ENCODE measurements at places on chromosomes 7 and 10.

DNA sequence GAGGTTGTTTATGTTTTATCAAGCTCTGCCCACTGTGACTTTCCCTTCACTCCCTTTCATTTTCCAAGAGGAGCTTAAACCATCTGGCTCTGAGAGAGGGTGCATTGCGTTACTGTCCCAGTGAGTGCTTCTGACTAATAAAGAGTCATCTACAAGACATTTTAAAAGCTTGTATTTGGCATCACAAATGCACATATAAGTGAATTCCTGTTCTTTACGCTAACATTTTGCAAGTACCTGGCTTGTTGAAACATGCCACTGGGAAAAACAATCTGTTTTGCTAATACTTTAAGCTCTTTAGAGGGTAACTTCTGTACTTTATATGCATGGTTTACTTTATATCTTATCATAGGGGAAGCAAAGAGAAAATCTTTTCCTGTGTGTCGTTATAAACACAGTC lies 534.6 kb upstream of the POM121L12 start:
- no peak for DNase-seq

- no peak for DNase-seq
These were observed 23.9 kb downstream of the KLF6 start for GRCh38 chr10:3761021-3761686.

DNA sequence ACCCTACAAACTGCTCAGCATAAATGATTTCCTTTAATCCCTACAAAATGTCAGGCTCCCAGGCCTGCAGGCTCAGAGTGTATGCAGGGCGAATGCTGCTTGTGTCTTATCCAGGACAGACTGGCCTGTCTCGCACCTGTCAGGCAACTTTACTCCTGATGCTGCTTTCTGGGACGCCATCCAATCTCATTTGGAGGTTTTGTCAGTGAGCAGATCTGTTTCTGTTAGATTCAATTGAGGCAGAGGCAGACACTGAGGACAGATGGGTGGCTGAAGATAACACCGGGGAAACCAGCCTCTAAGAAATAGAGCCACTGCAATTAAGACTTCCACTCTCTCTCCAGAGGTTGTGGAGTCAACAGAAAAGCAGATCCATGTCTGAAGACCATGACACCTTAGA lies 115.6 kb downstream of the DPP6 start:
- no peak for DNase-seq

DNA sequence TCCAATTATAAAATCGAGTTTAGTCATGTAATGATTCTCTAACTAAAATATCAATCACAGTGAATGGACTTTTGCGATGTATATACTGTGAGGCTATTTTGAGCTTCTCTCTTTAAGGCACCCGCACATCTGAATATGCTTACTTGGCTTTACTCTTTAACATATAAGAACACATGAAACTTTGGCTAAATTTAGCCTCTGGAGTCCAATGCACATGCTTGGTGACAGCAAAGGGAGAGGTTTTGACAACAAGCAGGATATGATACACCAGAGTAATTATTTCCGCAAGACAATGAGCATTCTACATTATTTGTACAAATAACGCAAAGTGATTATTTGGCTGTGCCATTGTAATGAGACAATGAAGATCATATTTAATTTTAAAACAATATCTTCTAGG lies 72.4 kb downstream of the ARID5B start:
- no peak for DNase-seq

DNA sequence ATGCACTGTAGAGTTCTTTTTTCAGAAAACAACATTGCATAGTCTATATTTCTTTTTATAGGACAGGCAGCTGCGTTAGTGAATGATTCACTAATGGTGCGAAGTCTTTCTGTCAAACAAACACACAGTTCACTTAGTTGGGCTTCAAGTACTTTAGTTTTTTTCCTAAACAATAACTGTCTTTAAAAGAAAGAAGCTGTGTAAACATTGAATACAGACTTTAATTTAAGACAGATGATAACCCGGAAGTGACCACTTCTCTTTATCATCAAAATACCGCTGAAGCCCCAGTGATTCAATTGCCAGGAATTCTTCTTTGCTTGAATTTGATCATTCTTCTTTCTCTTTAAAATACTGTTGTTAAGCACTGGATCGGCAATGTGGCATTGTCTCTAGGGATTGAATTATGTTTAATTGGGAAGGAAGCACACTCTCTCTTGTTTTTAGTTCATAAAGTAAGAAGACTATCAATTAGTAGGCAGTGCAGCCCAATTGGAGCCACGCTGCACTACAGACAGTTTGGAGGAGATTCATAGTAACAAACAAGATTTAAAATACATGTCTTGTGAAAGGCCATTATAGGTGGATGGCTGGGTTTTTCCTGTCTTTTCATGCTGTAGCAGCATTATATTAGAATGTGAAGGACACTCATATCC lies 30.4 kb downstream of the CNTNAP2 start:
- DNase-seq, result no peak

- no peak for DNase-seq
These were observed 81.9 kb downstream of the EGFR start for GRCh38 chr7:55100544-55101327.

- DNase-seq, result no peak
These were observed 381.8 kb downstream of the PHF14 start for GRCh38 chr7:11355399-11356005.

DNA sequence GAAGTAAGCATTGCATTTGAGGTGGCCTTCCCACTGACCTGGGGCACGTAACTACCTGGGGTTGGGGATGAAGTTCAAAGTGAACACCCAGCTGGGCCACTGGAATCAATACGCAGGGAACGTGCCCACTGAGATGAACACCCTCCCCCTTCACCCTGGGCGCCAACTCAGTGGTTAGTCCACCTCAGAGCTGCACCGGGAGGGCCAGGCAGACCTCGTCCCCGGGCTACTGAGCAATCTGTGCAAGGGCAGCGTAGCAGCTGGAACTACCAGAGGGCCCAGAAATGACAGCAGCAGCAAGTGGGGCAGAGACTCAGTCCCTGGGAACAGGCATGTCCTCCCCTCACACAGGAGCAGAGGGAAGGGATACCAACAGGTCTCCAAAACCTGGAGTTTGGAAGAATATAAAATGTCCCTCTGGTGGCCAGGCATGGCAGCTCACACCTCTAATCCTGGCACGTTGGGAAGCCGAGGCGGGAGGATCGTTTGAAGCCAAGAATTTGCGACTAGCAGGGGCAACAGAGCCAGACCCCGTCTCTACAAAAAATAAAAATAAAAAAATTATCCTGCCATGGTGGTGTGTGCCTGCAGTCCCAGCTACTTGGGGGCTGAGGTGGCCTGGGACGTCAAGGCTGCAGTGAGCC lies 143.9 kb downstream of the SH3PXD2A start:
- DNase-seq, result no peak

DNA sequence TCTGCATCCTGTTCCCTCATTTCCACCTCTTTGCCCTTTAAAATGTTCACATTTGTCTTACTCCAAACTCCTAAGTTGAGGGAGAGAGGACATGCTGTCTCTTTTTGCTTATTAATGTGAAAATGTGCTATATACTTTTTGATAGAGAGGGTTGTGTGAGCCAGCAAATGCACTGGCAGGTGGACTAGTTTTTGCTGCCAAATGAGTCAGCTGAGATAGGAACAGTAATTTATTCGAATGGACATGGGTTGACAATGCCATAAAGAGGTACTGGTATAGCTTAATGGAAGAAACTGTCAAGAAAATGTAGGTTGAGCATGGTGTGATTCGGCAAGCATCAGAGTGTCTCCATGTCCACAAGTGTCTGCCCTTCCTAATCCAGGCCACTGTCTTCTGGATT lies 9.2 kb upstream of the TRUB1 start:
- no peak for DNase-seq

DNA sequence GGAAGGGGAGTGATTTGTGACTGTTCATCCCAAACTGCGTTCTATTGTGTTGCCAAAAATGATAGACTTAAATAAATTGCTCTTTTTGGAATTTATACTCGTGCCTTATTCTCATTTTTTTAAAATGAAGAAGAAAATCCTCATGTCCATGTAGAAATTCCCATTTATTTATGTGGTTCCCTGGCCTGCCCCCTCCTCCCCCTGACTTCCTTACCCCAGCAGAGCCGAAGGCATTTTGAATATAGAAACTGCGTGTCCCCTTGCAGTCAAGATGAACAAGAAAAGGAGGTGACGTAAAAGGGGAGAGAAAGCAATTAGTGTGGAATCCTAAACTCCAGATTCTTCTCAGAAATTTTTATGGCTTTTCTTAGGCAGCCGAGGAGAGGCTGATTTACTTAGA lies 126.1 kb downstream of the FAM204A start:
- no peak for DNase-seq

GRCh38 chr7:27112955-27113949 lies 10.8 kb upstream of the HOXA2 start:
- no peak for DNase-seq

GRCh38 chr7:91993976-91994375 lies 53.3 kb downstream of the AKAP9 start:
- DNase-seq, result no peak

DNA sequence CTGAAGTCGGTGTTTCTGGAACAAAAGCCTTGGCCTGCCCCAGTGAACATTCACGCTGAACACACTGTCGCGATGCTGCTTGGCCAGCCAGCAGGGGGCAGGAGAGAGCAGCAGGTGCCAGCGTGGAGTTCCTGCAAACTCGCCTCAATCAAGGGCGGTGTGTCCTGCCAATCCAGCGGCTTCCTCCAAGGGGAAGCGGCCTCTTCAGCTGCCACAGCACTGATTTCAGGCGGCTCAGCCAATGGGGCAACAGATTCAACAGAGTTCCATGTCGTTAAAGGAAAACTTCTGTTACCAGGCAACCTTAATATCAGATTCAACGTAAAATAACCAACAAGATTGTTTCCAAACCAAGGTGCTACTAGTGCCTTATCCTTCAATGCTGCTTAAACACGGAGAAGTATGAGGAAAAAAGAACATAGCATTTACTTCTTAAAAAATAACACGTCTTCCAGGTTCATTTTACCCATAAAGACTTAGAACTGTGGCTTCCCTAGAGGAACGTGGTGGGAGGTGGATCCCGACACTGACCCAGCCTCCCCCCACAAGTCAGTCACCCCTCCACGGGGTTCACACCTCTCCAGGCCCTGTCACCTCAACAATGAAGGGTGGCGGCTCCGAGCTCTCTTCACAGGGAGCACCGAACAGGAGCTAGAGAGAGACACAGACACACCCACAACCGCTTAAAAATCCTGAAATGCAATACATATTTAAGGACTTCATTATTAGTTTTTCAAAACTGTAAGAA lies 178.2 kb downstream of the DIP2C start:
- DNase-seq, result peak; percentile 68

DNA sequence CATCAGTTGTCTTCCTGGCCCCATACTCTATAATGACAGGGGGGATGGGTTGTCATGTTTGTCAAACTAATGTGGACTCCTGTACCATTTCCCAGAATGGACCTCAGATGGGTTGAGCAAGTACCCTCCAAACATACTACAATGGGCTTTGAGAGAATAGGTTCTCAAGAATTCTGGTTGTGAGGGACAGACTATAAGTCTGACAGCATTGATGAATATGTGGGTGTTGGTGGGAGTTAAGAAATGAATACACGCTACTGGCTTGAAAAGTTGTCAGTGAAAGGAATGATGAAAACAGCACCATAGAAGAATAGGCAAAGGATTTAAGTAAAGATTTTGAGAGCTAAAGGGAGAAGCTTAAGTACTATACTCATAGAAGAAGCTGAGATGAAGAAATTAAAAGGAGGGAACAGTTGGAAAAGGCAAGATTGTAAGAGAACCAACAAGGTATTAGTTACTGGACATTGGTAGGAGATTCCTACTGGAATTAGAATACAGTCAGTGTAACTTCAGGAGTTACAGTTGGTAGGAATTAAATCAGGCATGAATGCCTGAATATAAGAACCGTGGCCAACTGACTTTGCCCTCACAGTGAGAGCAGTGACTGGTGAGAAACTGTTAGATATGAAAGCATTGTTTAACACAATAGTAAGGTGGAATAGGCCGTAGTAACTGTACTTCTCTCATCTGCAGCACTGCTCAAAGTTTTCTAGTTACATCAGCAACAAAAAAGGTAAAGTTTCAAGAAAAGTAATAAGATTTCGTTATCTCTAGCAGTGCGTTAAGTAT lies 86.3 kb downstream of the LCOR start:
- DNase-seq, result no peak

DNA sequence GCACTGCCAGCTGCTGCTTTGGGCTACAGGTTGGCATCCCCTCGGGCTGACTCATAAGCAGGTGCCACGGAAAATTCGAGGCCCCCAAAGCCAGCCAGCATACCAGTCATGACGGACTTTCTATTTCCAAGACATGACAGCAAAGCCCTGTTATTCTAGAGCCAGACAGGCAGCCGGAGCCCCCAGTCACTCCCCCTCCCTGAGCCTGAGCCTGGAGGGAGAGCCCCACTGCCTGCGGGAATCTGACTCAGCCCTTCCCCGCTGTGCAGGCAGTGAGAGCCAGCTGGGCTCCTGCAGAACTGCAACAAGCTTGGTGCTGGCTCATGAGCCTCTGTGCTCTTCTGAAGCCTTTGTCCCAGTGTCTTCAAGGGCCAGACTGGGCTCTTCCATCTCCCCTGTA lies 15.8 kb downstream of the BTBD16 start:
- DNase-seq, result no peak

- DNase-seq, result no peak
These were observed 349.5 kb upstream of the ZNF32 start for GRCh38 chr10:43998021-43998809.

GRCh38 chr10:79127151-79127961 lies 58.6 kb downstream of the ZMIZ1 start:
- DNase-seq, result peak; percentile 84

- DNase-seq, result peak; percentile 51
These were observed 83.7 kb upstream of the KDM7A start for GRCh38 chr7:140260352-140261104.

DNA sequence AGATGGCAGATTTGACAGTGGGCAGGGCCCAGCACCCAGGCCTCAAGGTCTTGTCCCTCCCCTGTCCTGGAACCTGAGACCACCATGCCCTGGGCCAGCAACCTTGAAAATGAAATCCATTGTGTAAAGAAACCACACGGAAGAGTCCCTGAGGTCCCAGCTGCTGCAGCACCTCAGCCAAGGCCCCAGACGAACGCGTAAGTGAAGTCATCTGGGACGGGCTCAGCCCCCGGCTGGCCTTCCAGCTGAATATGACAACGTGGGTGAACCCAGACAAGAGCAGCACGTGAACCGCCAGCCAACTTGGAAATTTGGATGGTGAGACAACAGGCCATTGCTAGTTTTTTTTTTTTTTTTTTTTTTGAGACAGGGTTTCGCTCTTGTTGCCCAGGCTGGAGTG lies 70.3 kb downstream of the CYTH3 start:
- no peak for DNase-seq

DNA sequence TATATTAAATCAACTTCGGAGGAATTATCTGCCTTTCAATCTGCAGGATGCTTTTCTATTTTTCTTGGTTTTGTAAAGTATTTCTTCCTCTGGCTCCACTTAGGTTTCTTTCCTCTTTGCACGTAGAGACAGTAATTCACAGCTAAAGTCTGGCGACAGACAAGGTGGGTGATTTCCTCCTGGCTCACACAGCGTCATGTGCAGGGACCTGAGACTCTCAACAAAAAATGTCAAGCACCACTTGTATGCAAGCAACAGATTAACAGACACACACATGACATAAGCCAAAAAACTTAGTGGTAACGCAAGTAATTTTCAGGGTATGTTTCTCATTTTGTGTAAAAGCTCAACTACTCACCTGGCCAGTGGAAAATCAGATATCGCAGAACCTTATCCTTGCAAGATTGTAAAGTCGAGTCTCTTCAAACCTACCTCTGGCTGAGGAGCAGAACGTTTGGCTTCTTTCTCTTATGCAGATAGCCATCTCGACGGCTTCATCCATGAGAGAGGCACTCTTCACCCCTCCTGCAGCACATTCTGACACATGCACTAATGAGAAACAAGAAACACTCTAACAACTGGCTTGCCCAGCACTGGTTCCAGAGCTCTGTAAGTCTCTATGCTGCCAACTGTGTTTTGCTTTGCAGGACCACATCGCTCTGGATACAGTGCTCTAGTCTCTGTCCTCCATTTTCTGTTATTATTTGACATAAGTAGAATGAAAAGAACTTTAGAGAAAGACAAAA lies 188.0 kb downstream of the CDCA7L start:
- no peak for DNase-seq
